ENCODE measurements at places on chromosomes 6 and 20.

DNA sequence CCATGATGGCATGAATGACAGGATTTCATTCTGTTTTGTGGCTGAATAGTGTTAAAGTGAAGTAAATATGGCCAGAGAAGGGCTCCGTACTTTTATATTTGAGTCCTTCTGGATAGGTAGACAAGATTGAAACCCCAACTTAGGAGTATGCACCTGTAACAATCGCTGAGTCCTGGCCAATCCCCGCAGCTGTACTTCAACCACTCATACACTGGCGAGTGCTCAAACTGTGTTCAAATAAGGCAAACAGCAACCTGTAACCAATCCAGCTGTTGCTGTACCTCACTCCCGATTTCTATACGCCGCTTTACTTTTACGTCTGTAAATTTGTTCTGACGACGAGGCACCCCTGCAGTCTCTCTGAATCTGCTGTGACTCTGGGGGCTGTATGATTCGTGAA, 6.7 kb downstream of the TTLL2 start:
- no peak for DNase-seq

DNA sequence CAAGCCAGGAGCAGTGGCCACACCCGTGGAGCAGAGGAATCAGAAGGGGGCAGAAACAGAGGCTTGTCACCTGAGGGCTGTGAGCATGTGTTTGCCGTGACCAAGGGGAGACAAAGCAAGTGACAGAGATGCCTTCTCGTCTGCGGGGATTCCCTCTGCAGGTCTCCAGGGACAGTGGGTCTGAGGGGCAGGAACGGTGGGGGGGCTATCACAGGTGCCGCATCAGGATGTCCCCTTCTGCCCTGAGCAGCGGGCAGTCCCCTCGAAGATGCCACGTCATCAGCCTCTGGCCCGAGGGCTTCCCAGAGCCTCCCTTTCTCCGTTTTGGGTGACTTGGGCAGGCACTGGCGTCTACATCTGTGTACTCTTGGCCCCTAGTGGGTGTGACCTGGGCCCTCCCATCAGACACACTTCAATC, 338.7 kb downstream of the PREX1 start:
- DNase-seq, result no peak

DNA sequence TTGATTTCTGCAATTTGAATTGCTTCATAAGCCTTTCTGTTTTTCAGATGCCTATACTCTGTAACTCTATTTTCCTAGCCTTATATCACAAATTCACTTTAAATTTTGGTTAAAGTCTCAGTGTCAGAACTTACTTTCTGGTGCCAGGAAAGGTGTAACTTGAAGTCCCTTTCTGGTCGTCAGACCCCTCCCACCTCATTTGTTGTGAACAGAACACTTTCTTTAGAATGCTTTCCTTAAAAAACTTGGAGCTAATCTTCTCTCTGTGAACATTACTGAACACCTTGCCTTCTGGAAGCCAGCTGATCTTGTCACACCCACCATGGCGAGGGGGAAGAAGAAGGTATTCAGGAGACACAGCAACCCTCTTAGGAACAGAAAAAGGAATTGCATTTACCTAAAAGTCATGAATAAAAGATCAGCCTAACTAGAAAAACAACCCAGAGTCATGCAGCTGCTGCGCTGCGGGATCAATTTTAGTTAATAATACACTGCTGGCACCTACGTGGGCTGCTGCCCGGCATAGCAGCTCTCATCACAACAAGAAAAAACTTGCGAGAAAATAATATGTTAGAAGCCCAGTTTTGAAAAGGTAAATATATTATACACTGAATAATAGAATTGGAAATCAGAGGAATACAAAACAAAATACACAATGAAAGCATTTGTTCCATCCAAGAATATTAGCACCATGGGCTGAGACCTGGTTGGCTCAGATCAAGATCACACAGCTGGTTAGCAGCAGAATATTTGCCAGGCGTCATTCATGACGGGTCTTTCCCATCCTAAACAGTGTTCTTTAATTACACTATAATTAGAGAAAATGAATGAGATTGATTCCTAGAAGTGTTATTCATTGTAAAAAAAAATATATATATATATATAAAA, 5.8 kb upstream of the FAM217A start:
- DNase-seq, result no peak

- DNase-seq, result no peak
Measured at GRCh38 chr6:166752097-166752496, 125.0 kb upstream of the RPS6KA2 start.

DNA sequence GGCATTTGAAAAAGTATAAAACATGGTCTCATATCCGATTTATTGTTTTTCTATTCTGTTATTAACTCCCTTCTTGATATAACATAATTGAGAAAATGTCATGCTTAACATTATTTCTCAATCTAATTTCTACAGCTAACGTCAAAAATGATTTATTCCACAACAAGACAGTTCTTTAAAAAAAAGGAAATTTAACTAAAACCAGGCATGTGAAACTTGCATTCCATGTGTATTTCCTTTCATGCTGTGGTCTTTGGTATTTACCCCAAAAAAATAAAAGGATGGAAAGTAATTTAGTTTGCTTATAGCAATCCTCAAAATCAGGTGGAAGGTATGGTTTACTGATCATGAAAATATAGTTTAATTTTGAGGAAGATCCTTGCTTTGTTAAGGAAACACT, 142.8 kb downstream of the COL21A1 start:
- no peak for DNase-seq

DNA sequence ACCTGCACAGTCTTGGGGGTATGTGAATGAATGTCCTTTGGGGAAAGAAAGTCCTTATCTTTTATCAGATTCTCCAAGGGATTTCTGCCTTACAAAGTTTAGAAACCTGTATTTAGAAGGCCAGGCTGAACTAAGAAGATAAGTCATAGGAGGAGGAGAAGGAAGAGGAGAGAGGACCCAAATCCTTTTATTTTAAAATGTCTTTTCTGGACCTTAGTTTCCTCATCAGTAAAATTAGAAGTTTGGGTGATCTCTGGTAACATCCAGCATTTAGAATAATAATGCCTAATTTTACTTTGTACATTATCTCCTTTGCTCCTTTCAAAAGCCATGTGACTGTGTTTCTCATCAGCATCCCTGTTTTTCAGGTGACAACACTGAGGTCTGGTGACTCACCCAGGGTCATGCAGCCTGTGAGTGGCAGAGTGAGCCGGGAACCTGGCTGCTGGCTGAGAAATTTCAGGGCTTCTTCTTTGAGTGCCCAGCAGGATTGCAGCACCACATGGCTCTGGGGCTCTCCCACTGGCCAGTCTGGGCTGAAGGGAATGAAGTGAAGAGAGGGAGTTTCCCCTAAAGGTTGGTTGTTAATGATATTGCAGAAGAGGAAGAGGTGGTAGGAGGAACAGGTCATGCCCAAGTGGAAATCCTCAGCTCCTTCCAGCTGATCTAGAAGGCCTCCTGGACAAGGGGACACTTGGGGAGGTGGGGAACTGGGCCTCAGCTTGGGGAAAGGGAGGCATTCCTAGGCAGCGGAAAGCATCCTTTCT, 34.0 kb downstream of the VEGFA start:
- DNase-seq, result no peak

Measured in frontal cortex (tissue), 4 donors.